Activated T-helper 1 cell treated with anti-CD3 and anti-CD28 coated beads, Interleukin-12 subunit alpha, Interleukin-12 subunit beta, Interleukin-2, Interleukin-4 antibody, amounts not matched to agents 30 ng/mL and 10 ng/mL and 1 ng/mL, durations not matched to agents 14 hours and 24 hours and 36 hours (primary cell): ENCODE measurements at places on chromosomes 5 and 9.

DNA sequence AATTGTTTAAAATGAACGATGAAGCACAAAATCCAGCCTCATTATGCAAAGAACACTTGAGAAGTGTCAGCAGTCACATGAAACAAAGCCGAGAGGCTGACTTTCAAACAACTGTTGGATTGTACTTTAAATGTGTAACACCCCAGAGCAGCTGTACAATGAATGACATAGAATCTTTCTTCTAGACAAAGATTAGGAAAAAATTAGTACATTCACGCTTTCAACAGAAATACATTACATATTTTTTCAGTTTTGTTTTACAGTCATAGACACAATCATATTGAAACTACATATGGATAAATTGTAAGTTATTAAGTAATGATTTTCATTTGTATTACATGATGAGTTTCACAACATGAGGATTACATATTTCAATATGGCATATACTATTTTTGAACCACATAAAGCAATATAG is 10.6 kb upstream of the AGXT2 start:
- no peak for DNase-seq

DNA sequence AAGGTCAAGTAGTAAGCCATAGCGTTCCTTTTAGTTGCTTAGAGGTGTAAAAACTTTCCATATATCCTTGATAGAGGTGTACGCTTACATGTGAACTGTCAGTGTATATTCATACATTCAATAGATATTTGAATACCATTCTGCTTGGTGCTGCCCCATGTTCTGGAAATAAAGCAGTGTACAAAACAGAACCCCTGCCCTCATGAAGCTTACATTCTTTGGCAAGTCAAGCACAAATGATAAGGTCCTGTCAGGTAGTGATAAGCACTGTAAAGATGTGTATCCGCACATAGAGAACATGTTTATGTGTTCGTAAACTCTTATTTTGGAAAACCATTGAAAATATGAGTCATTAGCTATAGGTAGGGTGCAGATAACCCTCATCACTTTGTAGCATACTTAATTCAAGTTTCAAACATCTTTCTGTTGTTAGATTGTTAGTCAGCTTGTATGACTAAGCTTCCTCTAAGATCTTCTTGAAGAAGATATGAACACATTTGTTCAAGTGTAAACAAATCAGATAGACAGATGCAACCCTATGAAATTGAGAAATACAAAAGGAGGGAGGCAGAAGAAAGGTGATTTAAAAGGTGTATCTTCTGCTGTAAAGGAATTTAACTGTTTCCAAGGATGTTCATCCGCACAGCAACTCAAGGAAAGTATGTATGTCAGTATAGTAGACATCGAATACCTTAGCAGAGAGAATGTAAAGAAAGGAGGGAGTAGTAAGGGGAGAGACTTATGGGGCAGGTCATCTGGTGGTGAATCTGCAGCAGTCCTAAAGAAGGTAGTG is 1.6 kb downstream of the GTF3C4 start:
- no peak for DNase-seq

DNA sequence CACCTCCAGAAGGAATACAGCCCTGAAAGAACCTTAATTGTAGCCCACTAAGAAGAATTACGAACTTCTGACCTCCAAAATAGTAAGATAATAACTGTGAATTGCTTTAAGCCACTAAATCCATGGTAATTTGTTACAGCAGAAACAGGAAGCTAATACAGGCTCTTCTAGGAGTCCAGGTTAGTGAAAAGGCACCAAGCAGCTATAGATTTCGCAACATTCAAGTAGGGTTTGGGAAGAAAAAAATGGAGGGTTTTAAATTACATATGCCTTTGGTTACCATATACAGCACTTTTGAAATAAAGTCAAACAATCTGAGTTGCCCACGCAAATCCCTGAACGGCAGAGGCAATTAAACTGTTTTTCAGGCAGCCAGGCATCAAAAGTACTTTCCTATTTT is 1.7 kb upstream of the ACTL7A start:
- DNase-seq: no peak

- DNase-seq: no peak
Measured at GRCh38 chr5:138241688-138242571, 28.8 kb upstream of the CDC23 start.

- no peak for DNase-seq
Measured at GRCh38 chr5:36607114-36607571, 737 bp downstream of the SLC1A3 start.

DNA sequence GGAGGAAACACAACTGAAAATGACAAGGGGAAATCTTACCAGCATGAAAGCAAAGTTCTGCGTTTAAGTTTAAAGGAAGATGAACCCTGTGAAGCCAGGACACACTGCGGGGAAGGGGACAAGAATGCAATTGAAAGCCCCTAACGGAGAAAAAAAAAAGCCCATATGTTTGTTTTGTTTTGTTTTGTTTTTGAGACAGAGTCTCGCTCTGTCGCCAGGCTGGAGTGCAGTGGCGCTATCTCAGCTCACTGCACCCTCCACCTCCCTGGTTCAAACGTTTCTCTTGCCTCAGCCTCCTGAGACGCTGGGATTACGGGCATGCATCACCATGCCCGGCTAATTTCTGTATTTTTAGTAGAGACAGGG is 2.9 kb downstream of the STK10 start:
- DNase-seq: no peak

DNA sequence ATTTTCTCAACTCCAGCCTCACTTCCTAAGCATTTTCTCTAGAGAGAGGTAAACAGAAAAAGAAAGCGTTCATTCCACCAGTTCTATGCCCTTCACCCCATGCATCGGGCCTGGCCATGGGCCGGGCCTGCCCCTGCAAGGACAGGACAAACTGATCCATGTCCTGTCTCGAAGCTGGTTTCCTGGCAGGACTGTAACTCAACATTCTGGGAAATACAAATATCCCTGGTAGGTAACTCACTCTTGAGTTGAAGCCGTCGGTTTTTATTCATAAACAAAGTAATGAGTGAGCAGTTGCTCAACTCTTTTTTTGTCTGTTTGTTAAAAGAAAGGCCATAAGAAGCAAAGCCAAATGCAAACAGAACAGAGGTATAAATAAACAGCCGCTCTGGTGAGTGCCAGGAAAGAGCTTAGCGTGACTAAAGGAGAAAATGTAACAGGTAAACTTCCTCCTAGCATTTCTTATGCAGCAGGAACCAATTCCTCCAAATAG is 64.4 kb upstream of the DNAH5 start:
- no peak for DNase-seq

DNA sequence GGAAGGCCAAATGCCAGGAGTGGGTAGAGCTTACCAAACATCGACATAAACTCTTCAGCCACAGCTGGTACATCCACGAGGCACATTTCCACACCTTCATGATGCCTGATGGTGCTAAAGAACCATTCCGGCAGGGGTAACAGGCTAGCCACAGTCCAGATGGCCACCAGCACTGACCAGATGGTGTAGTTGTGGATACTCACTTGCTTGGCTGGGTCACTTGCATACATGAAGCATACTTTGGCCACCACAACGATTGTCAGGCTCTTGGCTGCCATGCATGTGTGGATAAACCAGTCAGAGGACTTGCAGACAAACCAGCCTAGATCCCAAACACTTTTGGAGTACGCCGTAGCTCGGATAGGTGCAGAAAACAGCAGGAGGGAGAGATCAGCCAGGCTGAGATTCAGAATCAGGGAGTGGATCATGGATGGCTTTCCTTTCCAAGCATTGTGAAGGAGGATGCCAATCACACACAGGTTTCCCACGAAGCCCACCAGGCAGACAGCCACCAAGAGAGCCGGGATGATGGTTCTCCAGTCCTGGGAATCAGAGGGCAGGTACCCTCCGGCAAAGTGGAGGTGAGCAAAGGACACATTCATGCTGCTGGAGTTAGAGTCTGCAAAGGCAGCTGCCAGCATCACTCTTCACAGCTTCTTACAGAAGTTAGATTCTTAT is 378 bp downstream of the GPR151 start:
- DNase-seq: no peak

DNA sequence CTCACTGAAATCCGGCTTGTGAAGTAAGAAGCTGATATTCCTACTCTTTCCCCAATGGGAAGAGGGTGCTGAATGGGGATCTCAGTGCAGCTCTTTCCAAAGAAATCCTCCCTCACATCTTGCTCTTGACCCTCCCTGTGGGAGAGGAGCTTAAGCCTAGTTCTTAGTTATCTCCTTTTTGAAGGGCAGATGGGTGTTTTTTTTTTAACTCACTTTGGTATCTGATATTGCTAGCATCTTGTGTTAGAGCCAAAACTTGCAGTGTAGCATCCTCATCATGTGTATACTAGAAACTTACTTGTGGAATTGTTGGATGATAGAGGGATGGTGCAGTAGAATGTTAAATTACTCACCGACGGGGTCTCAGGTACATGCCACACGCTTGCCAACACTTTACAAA is 90.2 kb downstream of the F2RL2 start:
- no peak for DNase-seq

DNA sequence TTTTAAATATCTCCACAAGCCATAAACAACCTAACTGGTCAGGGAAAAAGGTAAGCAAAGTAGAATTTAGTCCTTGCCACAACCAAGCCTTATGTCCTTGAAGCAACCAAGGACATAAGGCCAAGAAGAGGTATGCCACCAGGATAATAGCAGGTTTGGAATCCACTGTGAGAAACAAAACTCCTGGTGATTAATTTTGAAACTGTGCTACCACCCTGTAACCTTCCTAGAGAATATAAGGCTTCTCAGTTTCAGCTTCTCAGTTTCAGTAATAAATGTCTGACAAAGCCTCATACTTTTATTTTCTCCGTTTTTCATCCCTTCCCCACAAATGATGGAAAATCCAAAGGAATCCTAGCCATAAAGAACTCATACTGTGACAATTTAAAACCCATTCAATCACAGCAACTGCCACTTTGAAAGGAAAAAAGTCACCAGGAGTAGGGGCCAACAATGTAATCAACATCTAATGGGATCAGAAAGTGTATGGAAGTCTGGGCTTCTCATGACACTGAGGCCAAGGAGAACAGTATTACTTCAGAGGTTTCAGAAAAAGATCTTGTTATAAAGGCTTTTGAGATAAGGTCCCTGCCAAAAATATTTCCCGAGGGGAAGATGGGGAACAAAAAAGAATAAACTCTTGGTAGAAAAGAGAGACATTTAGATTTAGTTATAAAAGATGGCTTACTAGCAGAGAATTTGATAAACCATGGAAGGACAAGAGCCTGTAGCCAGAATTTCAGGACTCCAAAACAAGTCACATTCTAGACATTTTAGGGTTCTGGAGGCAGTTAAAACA is 189.2 kb downstream of the TSSK1B start:
- DNase-seq: no peak

- DNase-seq: no peak
Measured at GRCh38 chr5:103019804-103020203, 100.1 kb downstream of the GIN1 start.

GRCh38 chr9:6132650-6133049 is 83.0 kb upstream of the IL33 start:
- DNase-seq: no peak

GRCh38 chr9:115941561-115942315 is 211.9 kb upstream of the PAPPA start:
- no peak for DNase-seq

DNA sequence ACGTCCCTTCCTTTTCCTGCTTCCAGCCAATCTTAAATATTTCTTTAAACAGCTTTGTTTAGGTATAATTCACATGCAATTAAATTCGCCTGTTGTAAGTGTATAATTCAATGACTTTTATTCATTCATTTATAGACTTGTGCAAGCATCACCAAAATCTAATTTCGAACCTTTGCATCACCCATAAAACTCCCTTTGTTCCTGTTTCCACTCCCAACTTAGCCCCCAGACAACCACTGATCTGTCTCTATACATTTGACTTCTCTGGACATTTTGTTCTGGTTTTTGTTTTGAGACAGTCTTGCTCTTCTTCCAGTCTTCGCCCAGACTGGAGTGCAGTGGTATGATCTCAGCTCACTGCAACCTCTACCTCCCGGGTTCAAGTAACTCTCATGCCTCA is 71.5 kb downstream of the NR6A1 start:
- no peak for DNase-seq

DNA sequence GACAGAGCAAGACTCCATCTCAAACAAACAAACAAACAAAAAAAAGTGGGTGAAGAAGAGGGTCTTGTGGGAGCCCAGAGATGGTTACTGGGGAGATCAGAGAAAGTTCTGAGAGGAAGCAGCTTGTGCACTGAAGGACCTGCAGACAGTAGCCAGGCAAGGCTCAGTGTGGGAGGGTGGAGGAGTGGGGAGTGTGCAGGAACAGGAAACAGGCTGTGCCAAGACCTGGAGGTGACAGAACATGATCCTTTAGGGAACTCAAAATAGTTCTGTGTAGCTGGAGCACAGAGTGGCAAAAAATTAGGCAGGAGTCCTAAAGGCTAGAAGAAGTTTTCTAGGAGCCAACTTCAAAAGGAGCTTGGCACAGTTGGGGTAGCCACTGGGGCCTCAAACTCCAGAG is 19.2 kb upstream of the NANS start:
- no peak for DNase-seq

DNA sequence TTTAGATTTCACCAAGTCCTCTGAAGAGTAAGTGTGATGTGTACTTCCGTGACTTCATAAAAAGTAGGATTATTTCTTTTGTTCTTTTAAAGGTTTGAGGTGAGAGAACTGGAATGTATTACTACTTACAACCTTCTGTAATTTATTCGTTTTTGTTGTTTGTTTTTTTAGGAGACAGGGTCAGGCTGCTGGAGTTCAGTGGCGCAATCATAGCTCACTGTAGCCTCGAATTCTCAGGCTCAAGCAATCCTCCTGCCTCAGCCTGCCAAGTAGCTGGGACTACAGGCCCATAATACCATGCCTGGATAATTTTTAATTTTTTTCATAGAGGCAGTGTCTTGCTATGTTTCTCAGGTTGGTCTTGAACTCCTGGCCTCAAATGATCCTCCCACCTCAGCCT is 68.3 kb upstream of the RETREG1 start:
- DNase-seq: no peak

GRCh38 chr5:10724781-10725507 is 36.1 kb downstream of the DAP start:
- DNase-seq: no peak

- DNase-seq: no peak
Measured at GRCh38 chr9:12141422-12141821, 551.8 kb upstream of the TYRP1 start.

- DNase-seq: no peak
Measured at GRCh38 chr5:101424530-101425175, 521.6 kb upstream of the ST8SIA4 start.

DNA sequence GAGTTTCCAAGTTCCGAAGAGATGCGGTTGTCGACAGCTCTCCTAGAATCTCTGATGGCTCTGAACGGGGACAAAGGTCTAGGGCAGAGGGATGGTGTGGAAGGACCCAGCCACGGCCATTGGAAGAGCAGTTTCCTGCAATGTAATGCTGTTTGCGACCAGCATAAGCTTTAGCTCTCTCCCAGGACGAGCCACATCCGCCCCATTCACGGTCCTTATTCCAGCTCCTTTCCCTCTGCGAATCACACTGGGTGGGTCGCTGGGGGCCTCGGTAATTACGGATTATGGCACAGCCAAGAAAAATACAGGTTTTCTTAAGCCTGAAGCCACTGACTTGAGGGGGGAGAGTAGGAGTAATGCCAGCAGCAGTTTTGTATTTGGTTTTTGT is 22.7 kb downstream of the ANXA2R start:
- no peak for DNase-seq

- DNase-seq: no peak
Measured at GRCh38 chr5:177982072-177982727, 13.8 kb downstream of the PROP1 start.

- no peak for DNase-seq
Measured at GRCh38 chr5:53877243-53877642, 316.8 kb downstream of the NDUFS4 start.

GRCh38 chr5:154406826-154407225 is 39.0 kb upstream of the SAP30L start:
- no peak for DNase-seq
